ENCODE measurements at places on chromosomes 12 and 14. TPM values are rescaled to one million over a fixed set of nuclear protein-coding genes. Genes with fewer than 3 reads are reported as not detected.

GRCh38 chr12:82873309-82873708, 186.6 kb downstream of the TMTC2 start:
- H3K27me3 ChIP-seq: no peaks in the 10 kb centered on the region
- no peak for DNase-seq
- no peaks in the 10 kb centered on the region for H3K4me1 ChIP-seq
- no peaks in the 10 kb centered on the region for H3K36me3 ChIP-seq

DNA sequence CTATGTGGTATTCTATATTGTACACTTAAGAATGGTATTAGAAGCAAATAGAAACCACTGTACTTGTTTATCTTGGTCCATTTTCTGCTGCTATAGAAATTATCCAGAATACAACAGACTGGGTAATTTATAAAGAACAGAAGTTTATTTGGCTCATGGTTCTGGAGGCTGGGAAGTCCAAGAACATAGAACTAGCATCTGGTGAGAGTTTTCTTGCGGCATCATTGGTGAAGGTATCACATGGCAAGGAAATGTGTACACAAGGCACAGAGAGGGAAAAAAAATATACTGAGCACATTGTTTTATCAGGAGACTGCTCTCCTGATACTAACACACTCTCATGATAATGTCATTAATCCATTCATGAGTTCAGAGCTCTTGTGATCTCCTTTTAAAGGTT, 130.3 kb upstream of the STXBP6 start:
- no peaks in the 10 kb centered on the region for H3K36me3 ChIP-seq
- no peak for DNase-seq
- H3K4me3 ChIP-seq: no peak overlapping the region
- no peaks in the 10 kb centered on the region for H3K4me1 ChIP-seq

DNA sequence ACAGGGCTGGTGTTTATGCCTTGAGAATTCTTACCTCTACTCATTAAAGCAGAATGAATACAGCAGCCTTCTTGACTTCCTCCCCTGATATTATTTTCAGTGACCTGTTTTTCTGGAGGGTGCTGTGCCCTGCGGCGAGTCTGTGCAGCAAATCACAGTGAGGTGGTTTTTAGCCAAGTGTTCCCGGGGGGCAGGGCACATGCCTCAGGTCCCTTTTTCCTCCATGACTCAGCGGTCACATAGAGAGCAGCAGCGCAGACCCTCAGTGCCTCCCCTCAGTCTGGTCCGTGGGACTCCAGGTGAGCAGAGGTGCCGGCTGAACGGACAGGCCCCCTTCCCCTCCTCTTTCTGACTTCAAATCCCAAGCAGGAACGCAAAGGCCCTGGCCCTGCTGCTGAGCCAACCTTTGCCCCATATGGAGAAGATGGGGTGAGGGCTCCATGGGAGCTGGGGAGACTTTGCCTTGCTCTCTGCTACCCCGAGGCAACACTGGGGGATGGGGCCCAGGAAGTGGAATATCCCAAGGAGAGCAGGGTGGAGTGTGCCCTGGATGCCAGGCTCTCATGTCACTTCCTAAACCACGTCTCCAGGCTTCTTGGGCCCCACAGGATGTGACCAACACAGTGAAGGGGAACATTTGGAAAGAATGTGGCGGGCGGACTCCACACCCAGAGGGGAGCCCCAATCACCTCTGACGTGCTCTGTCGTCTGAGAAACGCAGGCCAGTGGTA, 90.0 kb downstream of the DHRS2 start:
- DNase-seq: no peak
- no peaks in the 10 kb centered on the region for H3K4me1 ChIP-seq
- H3K4me3 ChIP-seq: no peak overlapping the region
- H3K27me3 ChIP-seq: peaks cover 4% of the 10 kb centered on the region

FAM186B gene
- 0.05 TPM for total RNA-seq

ZDHHC22 gene
- not detected for total RNA-seq

RNASE7 gene
- not detected for total RNA-seq

DNA sequence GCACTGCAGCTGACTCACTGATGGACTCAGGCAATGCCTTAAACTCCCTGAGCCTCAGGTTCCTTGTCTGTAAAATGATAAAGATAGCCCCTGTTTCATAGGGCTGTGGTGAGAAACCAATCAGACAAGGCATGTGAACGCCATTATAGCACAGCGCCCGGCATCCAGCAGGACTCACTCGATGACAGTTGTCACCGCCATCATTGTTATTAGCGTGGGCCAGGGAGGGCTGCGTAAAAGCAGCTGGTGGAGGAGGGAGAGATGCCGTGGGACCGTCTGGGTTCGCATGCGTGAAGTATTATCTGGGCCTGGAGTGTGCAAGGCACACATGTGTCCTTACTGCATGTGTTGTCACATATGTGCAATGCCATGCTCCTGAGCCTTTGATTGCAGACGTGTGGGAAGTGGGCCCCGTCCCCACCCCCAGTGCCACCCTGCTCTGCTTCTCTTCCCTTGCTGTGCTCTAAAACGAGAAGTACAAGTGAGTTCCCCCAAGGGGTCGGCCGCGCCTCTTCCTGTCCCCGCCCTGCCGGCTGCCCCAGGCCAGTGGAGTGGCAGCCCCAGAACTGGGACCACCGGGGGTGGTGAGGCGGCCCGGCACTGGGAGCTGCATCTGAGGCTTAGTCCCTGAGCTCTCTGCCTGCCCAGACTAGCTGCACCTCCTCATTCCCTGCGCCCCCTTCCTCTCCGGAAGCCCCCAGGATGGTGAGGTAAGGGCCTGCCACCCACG, at the start of gene PTPN6:
Gene PTPN6 (plus strand): TSS at position 546 of the 730 bp plus-strand sequence. CDS start 157 bp downstream, at position 703.
- peaks cover 48% of the 10 kb centered on the region for H3K36me3 ChIP-seq
- peaks cover 66% of the 10 kb centered on the region for H3K4me1 ChIP-seq
- peak; percentile 78 for DNase-seq
- H3K27ac ChIP-seq: peak within 1 kb of the TSS; percentile 97
- peak within 1 kb of the TSS; percentile 95 for H3K4me3 ChIP-seq

GRCh38 chr14:104596927-104597351, 7.6 kb downstream of the TMEM179 start:
- no peak overlapping the region for H3K27ac ChIP-seq
- H3K4me1 ChIP-seq: no peaks in the 10 kb centered on the region
- H3K36me3 ChIP-seq: no peaks in the 10 kb centered on the region
- H3K4me3 ChIP-seq: no peak overlapping the region
- no peak for DNase-seq
- peaks cover 14% of the 10 kb centered on the region for H3K27me3 ChIP-seq

B3GNT4 gene
- 2.0 TPM for total RNA-seq

- H3K4me1 ChIP-seq: peaks cover 6% of the 10 kb centered on the region
- no peaks in the 10 kb centered on the region for H3K36me3 ChIP-seq
- no peak overlapping the region for H3K4me3 ChIP-seq
- DNase-seq: no peak
- H3K27ac ChIP-seq: no peak overlapping the region
- H3K27me3 ChIP-seq: no peaks in the 10 kb centered on the region
Observed at GRCh38 chr12:64550755-64551154, 59.5 kb upstream of the RASSF3 start.

- no peak overlapping the region for H3K27ac ChIP-seq
- no peaks in the 10 kb centered on the region for H3K36me3 ChIP-seq
- H3K4me1 ChIP-seq: no peaks in the 10 kb centered on the region
- DNase-seq: no peak
- H3K4me3 ChIP-seq: no peak overlapping the region
Observed at GRCh38 chr12:44428825-44429224, 447.3 kb downstream of the NELL2 start.

DNA sequence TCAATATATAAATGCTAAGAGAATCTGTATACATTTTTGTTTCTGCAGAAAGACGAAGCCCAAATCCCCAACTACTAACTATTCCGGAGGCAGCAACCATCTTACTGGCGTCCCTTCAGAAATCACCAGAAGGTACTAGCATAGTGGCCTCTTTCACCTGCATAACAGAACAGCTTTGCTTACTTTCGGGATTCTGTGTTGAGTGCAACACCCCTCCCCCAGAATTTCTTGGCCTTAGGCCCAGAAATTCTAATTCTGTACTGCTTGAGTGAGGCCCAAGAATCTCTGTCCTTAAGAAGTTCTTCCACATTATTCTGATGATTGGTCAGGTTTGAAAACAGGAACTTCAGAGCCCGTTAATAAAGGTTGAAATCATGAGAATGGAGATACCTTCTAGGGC, 2.9 kb downstream of the SPX start:
- H3K27me3 ChIP-seq: peaks cover 35% of the 10 kb centered on the region
- DNase-seq: no peak
- H3K4me1 ChIP-seq: peaks cover 6% of the 10 kb centered on the region
- H3K27ac ChIP-seq: no peak overlapping the region
- no peak overlapping the region for H3K4me3 ChIP-seq

GRIP1 gene
- total RNA-seq: 0.53 TPM

TMEM119 gene
- total RNA-seq: 0.28 TPM

DDX55 gene
- total RNA-seq: 49.4 TPM

GRCh38 chr14:46574221-46574977, 77.2 kb downstream of the RPL10L start:
- no peak overlapping the region for H3K27ac ChIP-seq
- H3K27me3 ChIP-seq: no peaks in the 10 kb centered on the region
- H3K4me1 ChIP-seq: no peaks in the 10 kb centered on the region
- H3K36me3 ChIP-seq: no peaks in the 10 kb centered on the region

- no peaks in the 10 kb centered on the region for H3K36me3 ChIP-seq
- H3K27ac ChIP-seq: no peak overlapping the region
- no peak for DNase-seq
Observed at GRCh38 chr12:65420941-65421340, 142.5 kb downstream of the MSRB3 start.

GRCh38 chr12:65121049-65121955, at the start of gene WIF1:
Gene WIF1, minus strand, starts transcription at chr12:65121305. Its CDS starts 114 bp downstream, at chr12:65121191.
- peak within 1 kb of the TSS; percentile 32 for H3K4me3 ChIP-seq
- H3K4me1 ChIP-seq: peaks cover 6% of the 10 kb centered on the region
- H3K27me3 ChIP-seq: peaks cover 31% of the 10 kb centered on the region
- DNase-seq: peak; percentile 56
- no peaks in the 10 kb centered on the region for H3K36me3 ChIP-seq
- H3K27ac ChIP-seq: no peak within 1 kb of the TSS

DNA sequence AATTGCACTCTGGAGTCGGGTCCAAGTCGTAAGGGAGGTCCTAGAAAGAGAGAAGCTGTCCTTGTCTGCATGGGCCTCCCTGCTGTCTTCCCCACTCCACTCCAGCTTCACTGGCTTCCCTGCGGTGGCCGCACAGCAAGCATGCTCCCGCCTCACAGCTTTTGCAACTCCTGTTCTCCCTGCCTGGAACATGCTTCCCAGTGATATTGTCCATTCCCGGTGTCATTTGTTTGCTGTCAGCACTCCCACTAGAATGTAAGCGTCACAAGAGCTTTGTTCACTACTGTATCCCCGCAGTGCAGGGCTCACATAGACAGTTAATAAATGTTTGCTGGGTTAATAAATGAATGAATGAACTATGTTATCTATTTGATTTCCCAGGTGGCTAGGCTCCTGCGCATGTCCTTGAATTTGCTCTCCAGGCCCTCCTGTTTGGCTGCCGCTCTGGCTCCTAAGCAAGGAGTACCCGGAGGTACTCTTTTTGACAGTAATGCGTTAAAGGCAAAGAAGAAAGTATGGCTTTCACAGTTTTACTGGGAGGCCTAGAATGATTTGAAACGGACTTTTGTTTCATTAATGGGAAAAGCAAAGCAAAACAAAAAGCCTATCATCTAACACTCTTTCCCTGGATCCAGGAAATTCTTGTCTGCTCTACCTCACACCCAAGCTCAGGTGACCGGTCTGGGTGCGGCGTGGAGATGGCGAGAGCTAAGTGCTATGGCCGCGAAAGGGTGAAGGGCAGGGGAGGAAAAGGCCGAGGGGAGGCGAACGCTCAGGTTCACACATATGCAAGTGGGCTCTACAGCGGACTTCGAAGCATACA, 6.2 kb upstream of the SLC7A7 start:
- peaks cover 5% of the 10 kb centered on the region for H3K27me3 ChIP-seq
- peaks cover 27% of the 10 kb centered on the region for H3K4me1 ChIP-seq
- H3K27ac ChIP-seq: no peak overlapping the region
- no peak overlapping the region for H3K4me3 ChIP-seq

DNA sequence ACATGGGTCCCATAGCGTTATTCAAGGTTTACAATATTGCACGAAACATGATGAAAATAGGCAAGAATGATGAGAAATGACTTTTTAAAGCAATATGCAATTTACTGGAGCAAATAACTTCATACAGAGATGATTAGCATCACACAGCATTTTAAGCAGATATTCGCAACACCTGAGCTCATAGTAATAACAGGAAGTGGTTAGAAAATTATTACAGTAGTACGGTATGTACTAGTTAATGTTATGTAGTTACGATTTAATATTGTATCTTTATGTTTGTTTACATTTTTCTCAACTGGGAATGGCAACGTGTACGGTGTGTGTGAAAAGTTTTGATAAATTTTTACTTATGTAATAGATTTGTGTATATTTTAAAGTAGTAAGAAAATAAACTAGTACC, 102.6 kb downstream of the OSBPL8 start:
- DNase-seq: no peak
- H3K36me3 ChIP-seq: peaks cover 6% of the 10 kb centered on the region
- no peaks in the 10 kb centered on the region for H3K27me3 ChIP-seq
- peaks cover 40% of the 10 kb centered on the region for H3K4me1 ChIP-seq

DNA sequence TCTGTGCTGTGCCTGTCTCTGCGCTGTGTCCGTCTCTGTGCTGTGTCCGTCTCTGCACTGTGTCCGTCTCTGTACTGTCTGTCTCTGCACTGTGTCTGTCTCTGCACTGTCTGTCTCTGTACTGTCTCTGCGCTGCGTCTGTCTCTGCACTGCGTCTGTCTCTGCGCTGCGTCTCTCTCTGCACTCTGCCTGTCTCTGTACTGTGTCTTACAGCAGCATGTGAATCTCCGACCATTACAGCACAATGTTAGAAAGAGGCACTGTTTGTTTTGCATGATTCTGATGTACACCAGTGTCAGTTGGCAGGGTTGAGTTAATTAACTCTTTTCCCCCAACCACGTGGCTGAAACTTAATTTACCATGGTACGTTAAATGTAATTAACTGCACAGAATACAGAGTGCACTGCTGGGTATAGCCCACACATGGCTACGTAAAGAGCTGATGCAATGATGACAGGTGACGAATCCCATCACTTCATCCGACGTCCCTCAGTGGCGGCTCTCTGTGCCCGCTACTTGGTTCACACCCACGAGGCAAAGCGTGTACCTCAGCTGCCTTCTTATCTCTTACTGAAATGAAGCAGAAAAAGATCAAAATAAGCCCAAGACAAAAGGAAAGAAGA, 127.7 kb upstream of the SFSWAP start:
- no peak overlapping the region for H3K4me3 ChIP-seq
- no peak for DNase-seq
- H3K27me3 ChIP-seq: peaks cover 16% of the 10 kb centered on the region
- H3K4me1 ChIP-seq: no peaks in the 10 kb centered on the region
- H3K27ac ChIP-seq: no peak overlapping the region

CFAP73 gene
- total RNA-seq: 0.86 TPM
